T-helper 2 cell treated with Interferon-gamma antibody and Interleukin-4, amounts not matched to agents 5 μg/mL and 100 μg/mL, for 36 hours (primary cell): ENCODE measurements at places on chromosomes 11 and 22.

DNA sequence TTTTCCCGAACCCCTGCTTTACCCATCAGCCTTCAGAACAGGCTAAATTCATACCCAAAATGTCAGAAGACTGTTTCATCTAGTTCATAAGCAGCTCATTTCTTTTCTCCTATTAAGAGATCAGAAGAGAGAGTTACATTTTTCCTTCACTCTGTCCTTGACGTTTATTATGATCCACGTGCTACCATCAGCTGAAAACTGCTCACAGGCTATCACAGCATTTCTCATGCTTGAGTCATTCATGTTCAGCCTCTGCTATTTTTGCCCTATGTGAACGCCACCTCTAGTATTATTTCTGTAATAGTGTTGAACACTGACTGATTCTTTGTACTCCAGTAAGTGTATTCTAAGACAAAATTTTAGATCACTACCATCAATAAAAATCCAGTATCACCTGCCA lies 51.9 kb downstream of the SLC1A2 start:
- DNase-seq, result no peak

- no peak for DNase-seq
Measured at GRCh38 chr22:35894937-35895708, 133.5 kb downstream of the RBFOX2 start.

DNA sequence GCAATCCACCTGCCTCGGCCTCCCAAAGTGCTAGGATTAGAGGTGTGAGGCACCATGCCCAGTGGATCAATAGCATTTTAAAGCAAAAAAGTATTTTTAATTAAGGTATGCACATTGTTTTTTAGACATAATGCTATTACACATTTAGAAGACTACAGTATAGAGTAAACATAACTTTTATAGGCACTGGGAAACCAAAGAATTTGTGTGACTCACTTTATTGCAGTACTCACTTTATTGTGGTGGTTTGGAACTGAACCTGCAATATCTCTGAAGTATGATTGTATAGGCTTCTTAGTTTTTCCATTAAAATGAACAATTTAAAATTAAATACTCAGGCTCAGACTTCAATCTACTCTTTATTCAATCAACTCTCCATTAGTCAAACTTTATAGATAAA lies 17.5 kb upstream of the CD3E start:
- DNase-seq, result no peak

DNA sequence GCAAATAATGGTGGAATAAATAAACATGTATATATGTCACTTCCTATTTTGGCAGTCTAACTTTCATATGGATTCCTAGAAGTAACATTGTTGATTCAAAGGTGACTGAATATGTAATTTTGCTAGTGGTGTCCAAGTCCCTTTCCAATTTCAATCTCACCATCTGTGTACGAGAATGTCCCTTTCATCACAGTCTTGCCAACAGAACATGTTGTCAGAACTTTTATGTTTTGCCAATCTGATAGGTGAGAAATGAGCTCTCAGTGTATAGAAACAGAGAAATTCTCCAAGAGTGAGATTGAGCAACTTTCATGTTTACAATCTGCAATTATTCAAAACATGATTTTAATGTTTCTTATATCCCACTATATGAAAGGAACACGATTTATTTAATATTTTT lies 167.5 kb downstream of the CNTN5 start:
- no peak for DNase-seq

DNA sequence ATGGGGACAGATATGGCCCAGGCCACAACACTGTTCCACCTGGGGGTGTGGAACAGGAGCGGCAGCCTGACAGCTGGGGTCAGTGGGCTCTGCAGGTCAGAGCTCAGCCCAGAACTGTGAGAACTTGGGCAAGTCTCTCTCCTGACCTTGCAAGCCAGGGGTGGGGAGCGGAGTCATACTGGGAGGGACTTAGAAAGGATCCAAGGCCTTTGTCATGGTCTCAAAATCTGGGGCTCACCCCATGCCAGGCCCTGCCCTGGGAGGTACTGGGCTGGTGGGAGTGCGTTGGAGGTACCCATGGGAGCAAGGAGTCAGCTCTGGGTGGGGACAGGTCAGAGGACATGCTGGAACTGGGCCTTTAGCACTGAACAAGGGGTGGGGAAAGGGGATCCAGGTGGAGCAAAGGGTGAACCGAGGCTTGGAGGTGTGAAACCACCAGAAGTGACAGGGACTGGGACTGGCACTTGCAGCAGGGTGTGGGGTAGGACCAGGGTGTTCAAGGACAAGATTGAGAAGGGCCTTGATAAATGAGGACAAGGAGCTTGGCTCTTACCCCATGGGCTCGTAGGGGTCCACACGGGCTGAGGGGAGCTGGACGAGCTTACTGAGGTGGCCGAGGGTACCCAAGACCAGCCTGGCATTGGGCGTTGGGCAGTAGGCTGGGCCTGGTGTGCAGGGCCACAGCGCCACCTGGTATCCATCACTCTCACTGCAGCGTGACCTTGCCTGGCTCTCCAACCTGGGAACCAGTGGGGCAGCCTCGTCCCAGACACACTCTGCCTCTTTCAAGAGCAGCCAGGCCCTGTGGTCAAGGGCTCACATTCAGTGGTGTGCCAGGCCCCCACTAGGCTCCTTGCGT lies 7.4 kb upstream of the PMM1 start:
- DNase-seq, result peak; percentile 26

DNA sequence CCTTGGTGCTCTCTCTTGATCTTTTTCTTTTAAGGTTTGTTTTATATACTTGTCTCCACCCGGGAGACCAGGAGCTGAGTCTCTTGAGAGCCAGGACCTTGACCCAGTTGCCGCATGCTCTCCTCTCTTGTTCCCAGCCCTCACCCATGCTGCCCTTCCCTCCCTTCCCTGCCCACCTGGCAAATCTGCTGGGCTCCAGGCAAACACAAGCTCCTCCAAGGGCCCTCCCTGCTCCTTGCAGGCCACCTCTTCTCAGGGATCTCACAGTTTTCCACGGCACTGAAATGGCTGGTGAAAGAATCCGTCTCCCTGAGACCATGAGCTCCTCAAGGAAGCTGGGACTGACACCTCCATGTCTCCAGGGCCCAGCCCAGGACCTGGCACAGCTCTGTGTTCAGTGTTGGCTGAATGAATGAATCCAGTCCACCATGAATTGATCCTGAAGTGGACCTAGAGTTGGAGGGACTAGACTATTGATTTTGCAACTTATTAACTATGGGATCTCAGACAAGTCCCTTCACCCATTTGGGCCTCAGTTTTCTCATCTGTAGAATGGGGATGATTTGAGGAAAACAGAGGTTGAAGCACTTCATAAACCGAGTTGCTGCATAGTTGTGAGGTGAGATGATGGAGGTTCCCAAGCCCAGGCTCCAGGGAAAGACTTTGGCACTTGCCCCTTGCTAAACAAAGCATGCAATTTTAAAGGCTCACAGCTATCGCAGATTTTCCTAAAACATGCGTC lies 25.1 kb upstream of the FBLN1 start:
- DNase-seq, result no peak

DNA sequence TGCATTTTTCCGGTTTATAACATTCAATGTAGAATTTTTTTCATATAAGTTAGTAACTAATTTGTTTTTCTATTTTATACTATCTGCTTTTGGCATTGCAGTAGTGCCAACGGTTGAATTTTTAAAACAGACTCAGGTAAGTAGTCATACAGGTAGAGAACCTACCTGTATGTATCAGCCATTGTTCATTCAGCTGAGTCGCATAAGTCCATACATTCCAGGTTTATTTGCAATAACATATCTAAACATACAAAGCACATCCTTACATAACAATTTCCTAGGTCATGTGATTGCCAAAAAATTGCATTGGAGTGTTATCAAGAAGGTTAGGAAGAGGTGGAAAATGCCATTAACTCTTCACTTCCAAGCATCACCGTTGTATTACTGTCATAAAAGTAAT lies 1059.3 kb upstream of the CNTN5 start:
- no peak for DNase-seq

GRCh38 chr11:43690929-43691725 lies 10.6 kb downstream of the HSD17B12 start:
- no peak for DNase-seq

DNA sequence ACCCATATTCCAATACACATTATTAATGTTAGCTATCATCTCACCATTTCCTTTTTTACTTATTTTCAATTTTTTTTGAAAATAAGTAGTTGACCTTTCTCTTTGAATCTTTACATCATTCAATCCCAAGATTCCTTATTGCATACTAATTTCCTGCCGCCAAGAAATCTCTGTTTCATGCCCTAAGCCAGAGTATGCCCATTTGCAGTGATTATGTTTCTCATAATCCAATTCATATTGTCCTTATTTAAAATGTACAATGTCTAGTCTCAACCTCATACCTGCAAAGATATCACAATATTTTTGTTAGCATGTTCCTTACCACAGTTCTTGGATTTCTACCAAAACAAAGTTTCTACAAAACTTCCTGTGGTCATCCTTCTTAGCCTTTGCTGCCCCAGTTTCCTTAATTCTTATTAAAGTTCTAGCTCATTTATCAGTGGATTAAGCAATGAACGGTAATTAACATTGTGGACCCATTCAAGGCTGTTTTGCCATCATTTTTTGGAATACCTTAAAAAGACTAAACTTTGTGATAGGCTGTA lies 75.3 kb downstream of the CD44 start:
- no peak for DNase-seq

- no peak for DNase-seq
Measured at GRCh38 chr22:47232753-47233152, 470.3 kb downstream of the TBC1D22A start.

DNA sequence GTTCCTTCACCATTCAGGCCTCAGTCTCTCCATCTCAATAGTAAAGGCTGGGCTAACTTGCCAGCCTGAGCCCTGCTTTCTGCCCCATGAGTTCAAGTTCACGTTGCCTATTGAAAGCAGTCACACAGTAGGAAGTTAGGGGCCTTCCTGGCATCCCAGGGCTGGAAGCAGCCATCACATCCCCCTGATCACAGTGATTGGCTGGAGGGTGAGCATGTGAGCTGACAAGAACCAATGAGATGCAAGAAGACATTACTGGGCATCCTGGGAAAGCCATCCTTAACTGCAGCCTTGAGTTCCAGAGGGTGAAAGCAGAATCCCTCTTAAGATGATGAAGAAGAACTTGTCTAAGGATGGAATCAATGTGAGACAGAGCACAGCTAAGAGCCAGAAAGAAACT lies 29.1 kb downstream of the IRAG1 start:
- no peak for DNase-seq

DNA sequence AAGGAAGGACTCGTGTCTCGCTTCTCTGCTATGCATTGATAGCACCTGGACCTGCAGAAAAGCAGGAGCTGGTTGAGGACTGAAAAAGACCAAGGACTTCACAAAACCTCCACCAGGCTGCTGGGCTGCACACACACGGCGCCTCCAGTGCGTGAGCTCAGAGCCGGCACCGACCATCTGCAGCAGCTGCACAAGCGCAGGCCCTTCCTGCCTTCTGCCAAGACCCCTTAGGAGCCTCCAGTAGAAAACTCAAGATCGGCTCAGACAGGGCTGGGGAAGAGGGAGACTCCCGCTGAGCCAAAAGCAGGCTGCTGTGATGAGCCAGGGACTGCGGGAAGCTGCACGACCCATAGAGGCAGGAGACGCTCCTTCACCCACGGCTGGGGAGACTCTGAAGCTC lies 70.9 kb downstream of the PHF21B start:
- no peak for DNase-seq

DNA sequence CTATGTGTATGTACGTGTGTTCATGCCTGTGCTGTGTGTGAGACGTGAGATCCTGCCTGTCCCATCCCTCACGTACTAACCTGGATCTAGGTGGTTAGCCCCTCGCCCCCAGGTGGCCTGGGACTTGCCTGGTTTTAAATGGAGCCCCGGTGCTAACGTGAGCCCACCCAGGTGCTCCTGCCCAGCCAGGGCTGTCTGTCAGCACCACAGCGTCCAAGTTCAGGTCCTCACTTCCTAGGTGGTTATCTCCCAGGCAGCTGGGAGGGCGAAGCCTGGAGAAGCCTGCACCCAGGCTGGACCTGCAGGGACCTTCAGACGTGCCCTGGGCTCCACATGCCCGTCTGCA lies 86.0 kb downstream of the KCNQ1 start:
- DNase-seq, result no peak

- DNase-seq, result peak; percentile 7
Measured at GRCh38 chr11:61392981-61393595, 701 bp downstream of the TMEM216 start.

DNA sequence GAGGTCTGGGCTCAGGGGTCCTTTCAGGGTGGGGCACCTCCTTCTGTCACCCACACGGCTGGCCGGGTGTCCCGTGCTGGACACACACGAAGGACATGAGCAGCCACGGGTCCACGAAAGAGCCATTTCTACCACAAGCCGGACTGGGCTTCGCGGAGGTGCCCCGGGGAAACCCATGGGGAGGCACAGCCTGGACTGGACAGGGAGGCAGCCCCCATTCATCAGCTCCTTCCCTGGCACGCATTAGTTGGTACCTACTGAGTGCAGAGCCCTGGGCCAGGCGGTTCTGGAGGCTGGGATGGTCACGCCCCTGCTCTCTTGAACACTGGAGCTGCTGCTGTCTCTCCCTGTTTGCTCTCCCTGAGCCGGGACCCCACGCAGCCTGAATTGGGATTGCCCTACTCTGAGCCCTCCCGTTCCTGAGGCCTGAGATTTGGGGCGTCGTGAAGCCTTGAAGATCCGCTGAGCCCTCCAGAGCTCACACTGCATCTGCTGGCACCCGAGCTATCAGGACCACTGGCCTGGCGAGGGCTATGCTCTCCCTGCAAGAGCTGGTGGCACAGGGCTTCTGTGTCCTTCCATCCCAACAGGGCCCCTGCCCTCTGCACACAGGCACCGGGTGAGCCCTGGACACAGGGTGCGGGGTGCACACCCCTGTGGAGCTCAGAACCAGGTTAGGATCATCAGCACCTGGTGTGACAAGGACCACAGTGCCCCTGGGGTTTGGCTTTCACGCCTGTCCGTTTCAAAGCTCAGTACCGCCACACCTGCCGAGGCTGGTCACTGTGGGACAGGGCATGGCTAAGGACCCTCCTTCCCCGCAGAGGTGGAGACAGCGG lies 84.6 kb downstream of the MYEOV start:
- no peak for DNase-seq

GRCh38 chr11:86301742-86302091 lies 323 bp upstream of the HIKESHI start:
- DNase-seq, result no peak

- no peak for DNase-seq
Measured at GRCh38 chr11:108620958-108621772, 27.6 kb upstream of the EXPH5 start.

GRCh38 chr11:7851391-7851790 lies 54.6 kb upstream of the OR5P2 start:
- no peak for DNase-seq
